T-helper 9 cell (primary cell): ENCODE measurements at places on chromosomes 5 and 9.

DNA sequence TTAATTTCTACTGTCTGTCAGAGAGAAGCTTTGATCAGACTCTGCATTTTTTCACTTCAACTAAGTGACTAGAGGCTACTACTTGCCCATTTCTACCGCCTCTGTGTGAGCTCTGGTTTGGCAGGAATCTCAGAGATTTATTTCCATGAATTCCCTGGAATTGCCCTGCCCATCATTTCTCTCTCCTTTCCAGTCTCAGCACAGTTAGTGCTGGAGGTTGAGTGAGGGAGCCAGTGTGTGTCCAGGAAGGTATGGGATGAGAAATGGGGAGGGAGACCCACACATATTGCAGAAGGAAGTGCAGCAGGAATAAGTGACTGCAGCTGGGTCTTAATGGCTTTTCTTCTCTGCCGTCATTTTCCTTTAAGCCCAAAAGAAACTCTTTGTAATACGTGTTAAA lies 443.1 kb upstream of the ZNF462 start:
- no peak for DNase-seq

GRCh38 chr9:11158063-11158462 lies 545.3 kb upstream of the PTPRD start:
- DNase-seq = no peak

GRCh38 chr5:5209089-5209488 lies 69.0 kb downstream of the ADAMTS16 start:
- no peak for DNase-seq

- no peak for DNase-seq
Measured at GRCh38 chr9:114196979-114197622, 41.8 kb downstream of the COL27A1 start.

DNA sequence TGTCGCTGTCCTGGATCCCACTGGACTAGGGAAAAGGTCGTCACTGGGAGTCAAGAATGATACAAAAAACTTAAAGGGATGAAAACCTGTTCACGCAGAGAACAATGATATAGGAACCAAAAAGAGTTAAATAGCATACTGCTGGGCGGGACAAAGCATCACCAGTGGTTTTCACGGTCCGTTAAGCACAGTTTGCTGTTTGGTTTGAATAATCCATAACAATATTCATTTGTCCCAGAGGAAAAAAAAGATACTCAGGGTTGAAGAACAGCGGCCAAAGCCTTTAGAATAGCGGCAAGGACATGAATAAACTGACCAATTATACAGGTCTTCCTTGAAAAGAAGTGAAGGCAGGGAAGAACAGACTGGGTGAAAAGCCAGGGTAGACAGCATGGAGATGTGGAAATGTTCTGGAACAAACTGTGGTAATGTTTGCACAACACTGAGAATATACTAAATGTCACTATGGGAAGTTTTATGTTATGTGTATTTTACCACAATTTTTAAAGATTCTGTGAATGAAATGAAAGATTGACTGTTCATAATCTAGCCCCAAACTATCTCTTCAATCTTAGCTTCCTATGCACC lies 60.8 kb downstream of the MTMR12 start:
- DNase-seq = no peak

GRCh38 chr9:111843971-111844370 lies 49.2 kb upstream of the SHOC1 start:
- no peak for DNase-seq

DNA sequence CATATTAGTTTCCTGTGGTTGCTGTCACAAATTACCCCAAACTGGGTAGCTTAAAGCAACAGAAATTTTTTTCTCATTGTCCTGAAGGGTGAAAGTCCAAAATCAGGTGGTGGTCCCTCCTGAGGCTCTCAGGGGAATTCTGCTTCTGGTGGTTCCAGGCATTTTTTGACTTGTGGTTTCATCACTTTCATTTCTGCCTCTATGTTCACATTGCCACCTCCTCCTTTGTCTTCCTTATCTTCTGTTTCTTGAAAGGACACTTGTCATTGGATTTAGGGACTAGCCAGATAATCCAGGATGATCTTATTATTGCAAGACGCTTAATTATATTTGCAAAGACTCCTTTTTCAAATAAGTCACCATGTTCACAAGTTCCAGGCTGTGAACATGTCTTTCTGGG lies 43.2 kb downstream of the KCNMB1 start:
- no peak for DNase-seq

DNA sequence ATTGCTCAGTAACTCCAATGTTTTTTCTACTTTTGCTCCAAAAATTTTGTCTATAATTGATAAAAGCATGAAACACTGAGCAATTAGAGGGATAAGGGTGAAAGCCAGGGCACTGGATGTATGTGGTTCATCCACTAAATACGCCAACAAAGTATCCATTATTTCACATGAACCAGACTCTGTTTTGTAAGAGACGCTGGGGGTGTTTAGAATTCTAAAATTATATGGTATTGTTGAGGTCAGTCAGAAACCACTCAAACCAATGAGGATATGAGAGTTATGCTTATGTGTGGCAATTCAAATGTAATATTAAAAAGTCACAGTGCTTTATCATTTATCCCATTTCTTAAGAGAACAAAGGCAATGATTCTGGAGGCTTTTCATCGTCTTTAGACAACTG lies 220.2 kb downstream of the EFNA5 start:
- no peak for DNase-seq

GRCh38 chr9:133932633-133933032 lies 59.5 kb downstream of the VAV2 start:
- DNase-seq = no peak

DNA sequence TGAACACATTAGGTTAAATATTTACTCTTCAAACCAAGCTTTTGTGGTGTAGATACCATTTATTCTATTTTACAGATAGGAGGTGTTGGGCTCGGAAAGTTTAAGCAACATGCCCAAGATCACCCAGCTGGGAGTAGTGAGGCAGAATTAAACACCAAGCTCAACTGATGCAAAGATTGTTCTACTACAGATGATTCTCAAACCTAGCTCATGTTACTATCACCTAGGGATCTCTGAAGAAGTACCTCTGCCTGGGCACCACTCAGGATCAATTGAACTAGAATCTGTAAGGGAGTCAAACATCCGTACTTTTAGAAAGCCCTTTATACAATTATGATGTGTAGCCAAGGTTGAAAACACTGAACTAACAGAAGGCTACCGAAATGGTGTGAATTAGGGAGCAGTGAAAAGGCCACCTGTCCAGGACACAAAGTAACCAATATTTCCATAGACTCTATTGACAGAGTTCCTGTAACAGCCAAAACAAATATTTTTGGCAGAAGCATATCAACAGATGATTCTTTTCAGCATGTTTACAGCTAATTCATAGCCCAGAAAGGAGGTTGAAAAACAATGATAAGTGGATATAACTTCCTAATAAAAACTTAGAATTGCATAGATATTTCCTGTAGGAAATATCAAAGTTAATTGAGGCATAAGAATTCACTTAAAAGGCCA lies 158.5 kb upstream of the PTGER4 start:
- DNase-seq = no peak

- DNase-seq = no peak
Measured at GRCh38 chr5:94423411-94423810, 195.0 kb downstream of the KIAA0825 start.

DNA sequence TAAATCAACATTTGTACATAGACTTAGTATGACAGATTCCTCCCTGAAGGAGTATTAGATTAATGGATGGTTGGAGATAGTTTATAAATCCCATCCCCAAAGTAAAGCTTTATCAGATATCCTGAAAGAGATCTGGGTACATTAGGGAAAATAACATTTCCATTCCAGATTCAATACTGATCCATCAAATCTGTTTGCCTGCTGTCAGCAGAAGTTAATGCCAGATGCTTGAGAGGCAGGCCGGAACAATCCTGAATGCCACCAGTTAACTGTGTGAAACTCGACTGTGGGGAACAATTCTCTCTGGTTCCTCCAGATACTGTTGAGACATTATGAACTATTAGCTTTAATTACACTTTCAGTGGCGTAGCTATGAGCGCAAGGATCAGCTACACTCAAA lies 1166.8 kb downstream of the MAT2B start:
- DNase-seq = no peak

DNA sequence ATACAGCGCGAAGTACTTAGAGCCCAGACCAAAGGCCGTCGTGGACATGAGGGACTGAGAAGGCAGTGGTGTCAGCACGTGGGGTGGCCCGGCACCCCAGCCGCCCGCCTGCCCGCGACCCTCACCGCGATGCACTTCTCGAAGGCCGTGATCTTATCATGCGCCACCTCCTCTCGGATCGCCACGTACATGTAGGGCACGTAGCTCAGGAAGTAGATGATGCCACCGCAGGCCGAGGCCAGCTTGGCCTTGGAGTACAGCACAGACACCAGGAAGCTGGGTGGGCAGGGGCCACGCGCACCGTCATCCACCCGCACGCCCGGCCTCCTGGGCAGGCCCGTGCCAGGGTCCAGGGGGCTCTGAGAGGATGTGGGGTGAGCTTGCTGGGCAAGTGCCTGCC lies 11.0 kb downstream of the ABCA2 start:
- DNase-seq = no peak

- DNase-seq = no peak
Measured at GRCh38 chr5:135738564-135738875, 95.9 kb upstream of the SLC25A48 start.

DNA sequence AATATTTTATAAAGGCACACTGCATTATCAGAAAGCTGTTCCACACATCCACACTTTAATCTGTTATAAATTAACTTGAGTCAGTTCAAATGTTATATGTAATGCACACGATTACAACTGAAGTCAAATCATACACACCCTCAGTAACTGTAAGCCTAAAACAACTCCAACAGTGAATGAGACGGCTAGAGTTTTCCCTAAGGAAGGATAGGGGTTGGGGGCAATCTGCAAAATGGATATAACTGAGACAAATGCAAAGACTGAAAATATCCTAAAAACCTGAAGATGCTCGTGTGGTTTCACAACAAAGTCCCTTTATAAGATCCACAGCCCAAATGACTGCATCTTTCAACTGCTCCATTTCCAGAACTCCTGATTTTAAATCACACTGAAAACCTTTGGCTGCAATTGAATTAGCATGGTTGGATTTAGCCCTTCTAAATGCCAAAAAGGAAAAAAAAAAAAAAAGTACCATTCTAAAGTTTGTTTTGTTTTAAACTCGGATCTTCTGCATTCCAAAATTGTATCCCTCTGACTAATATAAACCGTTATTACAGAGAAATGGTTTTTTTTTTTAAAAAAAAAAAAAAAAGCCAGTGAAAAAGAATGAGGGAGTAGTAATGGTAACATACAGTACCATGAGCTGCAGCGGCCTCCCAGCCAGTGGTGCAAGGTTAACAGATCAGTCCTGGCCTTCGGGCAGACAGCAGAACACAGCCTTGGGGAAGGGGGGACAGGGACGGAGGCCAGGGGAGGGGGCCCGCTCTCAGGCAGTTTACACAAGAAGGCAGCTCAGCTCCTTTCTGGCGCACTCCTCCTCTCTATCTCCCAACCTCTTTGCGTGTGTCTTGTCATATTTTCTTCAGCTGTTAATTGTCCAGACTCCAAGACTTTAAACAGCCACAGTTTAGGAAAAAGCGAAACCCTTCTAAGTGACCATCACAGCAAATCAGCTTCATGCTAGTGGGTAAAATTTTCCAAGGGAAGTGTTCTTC lies 166.1 kb downstream of the BNC2 start:
- DNase-seq = no peak

- no peak for DNase-seq
Measured at GRCh38 chr5:149322518-149322917, 22.8 kb upstream of the GRPEL2 start.

DNA sequence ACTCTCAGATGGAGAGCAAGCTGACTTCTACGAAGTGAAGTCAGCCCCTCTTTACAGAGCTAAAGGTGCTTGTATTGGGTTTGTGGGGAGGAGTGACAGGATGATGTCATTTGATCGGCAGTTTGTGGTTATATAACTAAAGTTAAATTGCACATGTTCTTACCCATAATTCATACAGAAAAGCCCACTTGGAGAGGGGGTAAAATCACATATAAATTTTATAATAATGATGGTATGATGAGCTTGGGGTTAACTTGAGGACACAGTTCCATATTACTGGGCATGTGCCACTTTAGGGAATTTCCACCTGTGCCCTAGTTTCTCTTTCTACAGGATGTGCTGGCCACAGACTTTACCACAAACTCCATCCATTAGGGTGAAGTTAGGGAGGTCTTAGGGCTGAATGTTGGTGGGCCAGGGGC lies 1178.6 kb upstream of the CDH9 start:
- DNase-seq = no peak

DNA sequence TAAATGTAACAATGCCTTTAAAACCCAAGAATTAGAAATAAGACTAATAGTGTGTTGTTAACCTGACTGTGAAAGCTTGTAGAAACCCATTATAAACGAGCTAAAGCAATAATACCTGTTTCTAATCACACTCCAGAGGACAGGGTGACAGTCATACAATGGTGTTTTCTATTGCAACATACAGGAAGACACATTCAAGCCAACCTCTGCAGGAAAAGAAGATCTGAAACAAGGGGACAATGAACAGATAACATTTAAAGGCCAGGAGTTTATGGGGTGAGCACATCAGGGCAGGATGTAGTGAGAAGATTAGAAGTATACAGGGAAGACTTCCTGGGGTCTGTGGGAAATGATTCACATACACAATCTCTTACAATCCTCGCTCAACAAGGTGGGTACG lies 13.8 kb downstream of the BARHL1 start:
- no peak for DNase-seq

DNA sequence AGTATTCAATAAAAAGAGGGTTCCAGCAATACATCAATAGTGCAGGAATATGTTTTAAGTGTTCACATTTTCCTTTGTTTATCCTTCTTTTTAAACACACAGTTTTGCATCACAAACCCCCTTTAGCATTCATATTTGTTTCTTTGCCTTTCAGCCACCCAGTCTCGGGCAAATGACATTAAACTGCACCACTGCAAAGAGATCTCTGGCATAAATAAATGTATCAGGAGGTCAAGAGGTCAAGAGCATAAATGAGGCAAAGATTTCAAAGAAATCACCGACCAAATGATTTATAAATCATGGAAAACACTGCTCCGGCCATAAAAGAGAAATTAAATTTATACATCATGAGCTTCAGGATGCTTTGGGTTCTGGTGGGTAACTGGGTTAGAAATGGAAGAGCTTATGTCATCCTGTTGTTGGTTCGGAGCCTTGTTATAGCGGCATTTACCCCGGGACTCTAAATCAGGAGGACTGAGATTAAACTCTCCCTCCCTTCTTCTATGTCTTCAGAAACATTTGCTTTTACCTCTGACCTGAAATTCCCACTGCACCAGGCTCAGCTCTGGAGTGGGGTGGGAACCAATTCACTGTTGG lies 449.6 kb upstream of the CLINT1 start:
- no peak for DNase-seq

DNA sequence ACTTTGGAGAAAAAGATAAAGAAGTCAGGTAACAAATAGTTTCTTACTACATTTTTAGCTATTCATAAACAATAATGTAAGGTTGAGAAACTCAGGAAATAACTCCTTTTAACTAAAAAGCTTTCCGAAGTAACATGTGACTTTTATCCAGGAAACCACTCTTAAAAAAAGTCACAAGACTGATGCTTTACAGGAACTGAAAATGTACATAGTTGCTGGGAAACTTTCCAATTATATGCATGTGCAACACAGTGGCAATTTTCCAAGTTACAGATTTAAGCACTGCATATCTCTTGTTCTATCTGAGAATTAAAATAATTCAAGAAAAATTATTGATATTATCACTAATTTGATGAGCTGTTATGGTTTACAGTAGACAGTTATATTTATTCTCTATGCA lies 105.2 kb downstream of the CDH10 start:
- no peak for DNase-seq

- no peak for DNase-seq
Measured at GRCh38 chr9:38214432-38214831, 145.4 kb upstream of the SHB start.
